Stimulated activated CD8-positive, alpha-beta memory T cell treated with anti-CD3 and anti-CD28 coated beads, Interleukin-4, amount 100 ng/mL, for 4 hours (primary cell): ENCODE measurements at places on chromosomes 16 and 17.

DNA sequence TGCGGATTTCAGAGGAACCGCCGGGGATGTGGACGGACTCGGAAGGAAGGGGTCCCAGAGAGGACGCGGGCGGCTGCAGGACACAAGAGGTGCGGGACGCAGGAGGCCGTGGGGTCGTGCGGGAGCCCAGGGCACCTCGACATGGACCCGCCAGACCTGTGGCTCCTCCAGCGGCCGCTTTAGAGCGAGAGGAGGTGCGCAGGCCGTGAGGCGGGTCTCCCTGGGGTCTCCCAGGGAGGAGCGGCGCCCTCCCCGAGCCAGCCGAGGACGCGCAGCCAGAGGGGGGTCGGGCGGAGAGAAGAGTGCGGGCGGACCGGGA lies 6.8 kb upstream of the FLYWCH1 start:
- DNase-seq = no peak

- no peak for DNase-seq
Observed at GRCh38 chr16:5906351-5906750, 808.8 kb upstream of the EEF2KMT start.

- DNase-seq = no peak
Observed at GRCh38 chr16:69482410-69482991, 58.1 kb downstream of the CYB5B start.

GRCh38 chr17:41614098-41614497 lies 1.5 kb upstream of the KRT16 start:
- DNase-seq = no peak

DNA sequence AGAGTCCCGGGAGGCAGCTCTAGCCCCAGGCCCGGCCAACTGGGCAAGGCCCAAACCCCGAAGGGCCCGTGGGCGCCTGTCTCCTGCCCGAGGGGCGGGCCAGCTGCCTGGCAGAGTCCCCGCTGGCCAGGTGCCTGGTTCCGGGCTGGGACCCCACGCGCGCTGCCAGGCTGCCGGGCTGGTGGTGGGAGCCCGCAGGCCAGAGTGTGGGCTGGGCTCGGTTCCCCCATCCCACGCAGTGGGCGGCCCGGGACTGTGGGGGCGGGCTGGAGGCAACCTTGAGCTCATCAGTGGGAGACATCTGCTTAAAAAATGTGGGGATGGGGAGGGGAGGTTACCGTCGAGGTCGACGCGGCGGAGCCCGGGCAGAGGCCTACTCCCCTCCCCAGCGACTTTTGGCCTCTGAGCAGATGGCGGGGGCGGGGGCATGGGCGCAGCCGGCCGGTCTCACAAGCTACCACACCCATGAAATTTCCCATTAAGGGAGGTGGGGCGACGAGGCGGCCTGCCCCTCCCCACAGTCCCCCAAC lies 176.4 kb upstream of the GSE1 start:
- DNase-seq = no peak

GRCh38 chr17:4901108-4901647 lies 1.7 kb downstream of the CHRNE start:
- no peak for DNase-seq

DNA sequence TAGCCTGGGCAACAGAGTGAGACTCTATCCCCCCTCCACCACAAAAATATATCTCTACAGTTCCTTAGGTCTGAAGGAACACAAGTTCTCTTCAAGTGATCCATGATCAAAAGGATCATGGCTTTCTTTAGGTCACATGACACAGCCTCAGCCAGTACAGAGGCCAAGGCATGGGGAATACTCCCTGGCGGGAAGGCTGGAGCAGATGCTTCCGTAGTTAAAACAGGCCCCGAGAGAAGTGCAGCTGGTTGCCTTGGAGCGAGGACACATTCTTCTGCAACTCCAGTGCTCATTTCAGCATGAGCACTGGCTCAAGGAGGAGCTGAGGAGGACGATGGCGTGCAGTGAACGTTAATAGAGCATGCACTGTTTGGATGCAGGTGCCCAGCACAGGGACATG lies 13.5 kb downstream of the CDIP1 start:
- no peak for DNase-seq

DNA sequence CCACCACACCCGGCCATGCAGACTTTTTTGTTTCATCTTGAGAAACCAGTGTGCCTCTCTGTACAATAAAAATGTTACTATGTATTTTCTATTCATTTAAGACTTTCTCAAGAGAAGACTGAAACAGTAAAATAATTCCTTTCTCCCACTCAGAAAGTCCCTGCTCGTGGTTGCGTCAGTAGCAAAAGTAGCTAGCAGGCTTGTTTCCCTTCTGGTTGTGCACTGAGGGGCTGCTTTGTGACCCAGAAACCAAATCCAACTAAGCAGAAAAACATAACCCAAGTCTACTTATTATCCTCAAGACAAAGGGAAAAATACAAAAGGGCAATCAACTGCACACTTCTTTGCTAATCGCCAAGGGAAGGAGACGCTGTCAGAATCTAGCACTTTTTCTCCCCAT lies 3.4 kb upstream of the PNPO start:
- DNase-seq = no peak

DNA sequence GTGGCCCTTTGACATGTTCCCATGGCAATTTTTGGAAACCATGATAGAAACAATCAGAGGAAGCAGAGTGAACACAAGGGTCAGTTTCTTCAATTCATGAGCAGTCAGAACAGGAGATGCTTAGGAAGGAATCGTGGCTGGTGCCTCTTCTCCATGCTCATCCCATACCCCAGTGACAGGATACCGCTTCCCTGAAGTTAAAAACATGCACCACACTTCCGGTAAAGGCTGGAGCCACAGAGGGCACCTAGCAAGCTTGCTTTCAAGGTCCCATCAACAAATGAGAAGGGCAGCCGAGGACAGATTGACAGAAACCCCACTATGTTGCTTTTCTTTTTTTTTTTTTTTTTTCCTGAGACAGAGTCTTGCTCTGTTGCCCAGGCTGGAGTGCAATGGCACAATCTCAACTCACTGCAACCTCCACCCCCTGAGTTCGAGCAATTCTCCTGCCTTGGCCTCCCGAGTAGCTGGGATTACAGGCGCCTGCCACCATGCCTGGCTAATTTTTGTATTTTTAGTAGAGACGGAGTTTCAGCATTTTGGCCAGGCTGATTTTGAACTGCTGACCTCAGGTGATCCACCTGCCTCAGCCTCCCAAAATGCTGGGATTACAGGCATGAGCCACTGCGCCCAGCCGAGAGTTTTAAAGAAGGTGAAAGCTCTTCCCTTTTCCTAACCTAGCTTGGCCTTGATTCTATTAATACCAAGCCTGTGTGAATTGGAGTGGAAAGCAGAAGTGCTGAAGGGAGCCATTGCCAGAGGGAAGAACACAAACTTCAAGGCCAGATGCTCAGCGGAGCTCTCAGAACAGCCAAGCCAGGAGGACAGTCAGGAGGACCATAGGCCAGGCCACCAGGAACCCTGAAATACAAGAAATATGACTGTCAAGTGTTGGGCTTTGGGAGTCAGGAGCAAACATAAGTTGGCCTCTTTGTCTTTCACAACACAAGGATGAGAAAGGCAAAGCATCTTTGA lies 16.6 kb downstream of the GP2 start:
- no peak for DNase-seq

DNA sequence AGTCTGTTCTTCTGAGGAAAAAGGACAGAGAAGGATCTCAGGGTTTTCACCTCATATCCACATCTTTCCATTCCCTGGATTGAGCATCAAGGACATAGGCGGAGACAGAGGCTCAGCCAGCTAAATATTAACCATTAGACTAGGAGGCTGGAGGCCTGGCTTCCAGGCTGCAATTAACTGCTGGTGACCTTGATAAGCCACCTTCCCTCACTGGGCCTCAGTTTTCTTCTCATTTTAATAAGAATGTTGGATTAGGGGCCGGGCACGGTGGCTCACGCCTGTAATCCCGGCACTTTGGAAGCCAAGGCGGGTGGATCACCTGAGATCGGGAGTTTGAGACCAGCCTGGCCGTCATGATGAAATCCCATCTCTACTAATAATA lies 25.6 kb upstream of the CNOT1 start:
- no peak for DNase-seq
